Ureter (tissue), 1 donor: ENCODE measurements at places on chromosomes 7 and 10. TPM values are rescaled to one million over a fixed set of nuclear protein-coding genes. Genes with fewer than 3 reads are reported as not detected.

IL15RA gene
- 13.5 TPM for total RNA-seq

- no peak for DNase-seq
These were observed 30.7 kb downstream of the ALOX5 start for GRCh38 chr10:45404770-45405120.

GRCh38 chr7:15837306-15837950 lies 150.9 kb upstream of the MEOX2 start:
- DNase-seq = no peak

DNA sequence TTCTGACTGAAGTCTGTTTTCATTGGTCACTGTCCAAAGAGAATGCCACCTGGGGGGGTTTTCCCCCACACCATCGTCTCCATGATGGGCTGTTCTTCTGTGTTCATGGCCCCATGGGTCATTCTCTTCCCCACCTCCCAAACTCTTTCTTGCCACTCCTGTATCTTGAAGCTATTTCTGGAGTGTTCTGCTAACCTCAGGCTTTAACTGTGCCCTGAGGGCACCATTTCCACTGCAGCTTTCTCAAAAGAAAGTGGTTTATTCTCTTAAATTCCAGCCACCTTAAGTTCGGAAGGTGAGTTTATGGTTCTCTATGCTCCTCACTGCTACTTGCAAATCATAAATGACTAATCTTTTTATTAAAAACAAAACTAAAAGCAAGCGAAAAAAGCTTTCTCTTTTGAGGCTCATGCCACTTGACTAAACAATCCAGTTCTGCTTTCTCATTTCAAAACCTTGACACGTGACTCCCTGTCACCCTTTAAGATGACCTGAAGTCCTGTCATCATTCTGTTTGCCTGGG lies 7.4 kb upstream of the APBB1IP start:
- DNase-seq = no peak
